ENCODE measurements at places on chromosomes 12 and 14. TPM values are rescaled to one million over a fixed set of nuclear protein-coding genes. Genes with fewer than 3 reads are reported as not detected.

Gene ARHGAP9
- total RNA-seq: not detected

Gene DHRS2
- 0.87 TPM for total RNA-seq

Gene NR1H4
- total RNA-seq: not detected

Gene OR11G2
- not detected for total RNA-seq

Gene FAM222A
- total RNA-seq: 0.22 TPM

Gene TUBA1B
- total RNA-seq: 613 TPM

Gene LMO3
- total RNA-seq: under 0.01 TPM

Gene CNTN1
- total RNA-seq: not detected

DNA sequence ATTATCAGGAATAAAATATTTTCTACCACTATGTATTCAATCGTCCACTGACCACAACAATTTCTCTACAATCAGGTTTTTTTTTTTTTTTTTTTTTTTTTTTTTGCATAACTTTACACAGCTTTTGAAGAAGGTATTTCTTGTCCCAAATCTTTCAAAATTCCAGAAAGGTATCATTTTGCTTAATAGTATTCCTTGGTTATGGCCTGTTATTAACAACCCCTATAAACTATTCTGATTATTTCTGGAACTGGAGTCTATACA is 145.3 kb downstream of the ALX1 start:
- no peak for DNase-seq

GRCh38 chr12:117513353-117513752 is 151.9 kb upstream of the NOS1 start:
- no peak for DNase-seq

- peak; percentile 19 for DNase-seq
Measured at GRCh38 chr12:12715459-12716150, 1.6 kb upstream of the CDKN1B start.

GRCh38 chr12:32834122-32834521 is 62.5 kb downstream of the PKP2 start:
- no peak for DNase-seq

GRCh38 chr12:130698106-130698505 is 18.0 kb downstream of the RIMBP2 start:
- DNase-seq: no peak

DNA sequence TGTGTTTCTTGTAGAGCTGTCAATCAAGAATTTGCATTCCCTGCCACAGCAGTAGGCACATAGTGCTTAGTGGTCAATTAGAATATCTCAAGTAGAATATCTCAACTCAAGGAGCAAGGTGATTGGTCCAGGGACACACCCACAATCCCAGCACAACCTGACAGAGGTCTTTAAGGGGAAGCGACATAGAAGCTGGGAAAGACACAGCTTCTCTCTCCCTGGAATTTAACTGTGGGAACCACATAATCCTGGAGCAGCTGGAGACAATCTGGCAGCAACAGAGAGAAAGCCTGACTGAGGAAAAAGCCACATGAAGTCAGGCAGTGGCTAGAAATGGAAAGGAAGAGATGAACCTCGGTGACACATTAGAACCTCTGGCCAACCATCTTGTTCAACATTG is 85.7 kb upstream of the LMO3 start:
- no peak for DNase-seq

- no peak for DNase-seq
Measured at GRCh38 chr14:105366386-105367074, 31.8 kb upstream of the TEX22 start.

- DNase-seq: no peak
Measured at GRCh38 chr14:59134307-59134706, 54.2 kb upstream of the DAAM1 start.

GRCh38 chr12:104486943-104487819 is 30.4 kb downstream of the CHST11 start:
- DNase-seq: no peak

GRCh38 chr12:104466709-104467345 is 10.1 kb downstream of the CHST11 start:
- DNase-seq: no peak

DNA sequence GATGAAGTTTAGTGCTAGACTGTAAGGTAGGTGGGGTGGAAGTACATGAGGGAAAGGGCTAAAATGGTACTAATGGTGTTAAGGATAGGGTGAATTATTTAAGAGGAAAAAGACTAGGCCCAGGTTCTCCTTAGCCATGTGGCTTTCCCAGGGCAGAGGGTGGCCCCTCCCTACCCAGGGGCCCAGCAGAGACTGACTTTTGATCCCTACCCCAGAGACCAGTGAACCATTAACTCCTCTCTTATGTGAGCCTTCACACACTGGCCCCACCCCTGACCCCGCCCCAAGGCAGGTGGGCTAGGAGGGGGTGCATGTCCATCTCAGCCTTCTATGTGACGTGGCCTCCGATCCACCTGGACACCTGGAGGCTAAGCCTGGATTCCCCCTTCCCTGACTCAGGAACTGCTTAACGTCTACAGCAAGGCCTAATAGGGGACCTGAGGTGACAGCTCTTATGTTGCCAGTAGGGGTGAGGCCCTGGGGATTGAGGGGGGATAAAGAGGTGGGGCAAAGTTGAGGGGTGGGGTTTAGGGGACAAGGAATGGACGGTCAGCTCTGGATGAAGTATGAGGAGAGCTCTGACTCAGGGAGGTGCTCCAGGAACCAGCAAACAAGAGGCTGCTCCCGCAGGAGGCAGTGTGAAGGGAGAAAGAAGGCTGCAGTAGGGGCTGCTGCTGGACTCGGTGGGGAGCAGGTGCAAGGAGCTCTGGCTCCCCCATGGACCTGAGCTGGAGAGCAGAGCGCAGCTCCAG is 757 bp downstream of the SLC39A5 start:
- DNase-seq: no peak

- no peak for DNase-seq
Measured at GRCh38 chr14:73258845-73259611, 21.7 kb downstream of the PAPLN start.

DNA sequence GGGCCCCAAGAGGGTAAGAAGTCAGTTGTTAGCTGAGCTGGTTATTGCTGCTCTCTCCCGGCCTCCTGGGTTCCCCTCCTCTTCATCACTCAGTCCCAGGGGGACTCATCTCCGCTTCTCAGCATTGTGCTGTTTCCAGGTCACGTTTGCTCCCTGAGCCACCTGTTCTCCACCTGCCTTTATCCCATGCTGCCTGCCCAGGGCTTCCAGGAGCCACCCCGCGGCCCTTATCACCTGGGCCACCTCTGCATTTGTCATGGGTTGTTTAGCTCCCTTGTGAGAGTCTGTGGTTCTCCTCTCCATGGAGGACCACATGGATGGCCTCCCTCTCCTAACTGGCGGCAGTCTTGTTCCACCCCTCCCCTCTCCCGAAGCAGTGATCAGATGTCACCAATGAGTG is 36.0 kb downstream of the SYNDIG1L start:
- no peak for DNase-seq

DNA sequence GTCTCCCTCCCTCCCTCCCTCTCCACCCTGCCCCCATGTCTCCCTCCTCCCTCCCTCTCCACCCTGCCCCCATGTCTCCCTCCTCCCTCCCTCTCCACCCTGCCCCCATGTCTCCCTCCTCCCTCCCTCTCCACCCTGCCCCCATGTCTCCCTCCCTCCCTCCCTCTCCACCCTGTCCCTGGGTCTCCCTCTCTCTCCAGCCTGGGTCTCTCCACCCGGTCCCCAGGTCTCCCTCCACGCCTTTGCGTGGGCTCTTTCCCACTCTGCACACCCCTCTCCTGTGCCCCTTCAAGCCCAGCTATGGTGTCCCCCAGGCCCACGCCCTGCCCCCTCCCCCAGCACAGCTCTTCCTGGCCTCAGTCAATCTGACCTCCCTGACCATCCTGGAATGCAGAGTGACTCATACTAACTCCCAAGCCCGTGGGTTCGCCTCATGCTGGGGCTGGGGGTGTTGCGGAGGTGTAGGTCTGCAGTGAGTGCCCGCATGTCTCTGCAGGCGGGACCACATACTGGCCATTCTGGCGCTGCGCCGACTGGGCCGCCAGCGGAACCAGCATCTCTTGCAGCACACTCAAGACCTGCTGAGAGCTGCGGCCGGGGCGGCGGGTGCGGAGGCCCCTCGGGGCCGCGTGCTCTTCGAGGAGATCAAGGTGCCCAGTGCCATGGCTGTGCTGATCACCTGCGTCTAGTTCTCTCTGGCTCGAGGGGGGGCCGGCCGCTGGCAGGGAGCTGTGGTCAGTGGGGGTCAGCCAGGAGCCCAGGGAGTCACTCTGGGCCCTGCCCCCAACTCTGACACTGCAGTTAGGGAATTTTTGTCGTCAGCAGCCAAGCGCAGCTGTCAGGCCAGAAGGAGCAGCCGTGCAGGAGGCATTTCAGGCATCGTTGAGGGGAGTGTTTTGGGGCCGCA is 13.5 kb upstream of the TNFAIP2 start:
- peak; percentile 75 for DNase-seq

DNA sequence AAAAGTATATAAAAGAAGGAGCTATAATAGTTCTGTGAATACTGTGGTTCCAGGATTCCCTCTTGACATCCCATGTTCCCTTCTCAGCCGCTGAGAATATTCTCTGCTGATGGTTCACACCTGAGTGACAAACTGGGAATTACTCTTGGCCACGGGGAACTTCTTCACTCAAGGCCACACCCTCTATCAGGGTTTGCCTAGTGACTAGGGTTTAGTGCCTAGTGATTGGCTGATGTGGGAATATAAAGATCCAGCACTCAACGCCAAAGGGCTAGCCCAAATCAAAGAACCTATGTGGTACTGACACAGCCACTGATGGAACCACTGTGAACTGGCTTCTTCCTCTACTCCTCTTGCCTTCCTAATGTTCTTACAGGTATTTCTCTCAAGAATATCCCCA is 248.4 kb downstream of the ASCL1 start:
- no peak for DNase-seq

DNA sequence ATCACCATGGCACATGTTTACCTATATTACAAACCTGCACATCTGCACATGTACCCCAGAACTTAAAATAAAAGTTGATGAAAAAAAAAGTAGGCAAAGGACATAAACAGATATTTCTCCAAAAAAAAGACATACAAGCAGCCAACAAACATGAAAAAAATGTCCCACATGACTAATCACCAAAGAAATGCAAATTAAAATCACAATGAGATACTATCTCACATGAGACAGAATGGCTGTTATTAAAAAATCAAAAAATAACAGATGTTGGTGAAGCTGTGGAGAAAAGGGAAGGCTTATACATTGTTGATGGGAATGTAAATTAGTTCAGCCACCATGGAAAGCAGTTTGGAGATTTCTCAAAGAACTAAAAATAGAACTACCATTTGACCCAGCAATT is 68.0 kb upstream of the FAR2 start:
- DNase-seq: no peak

GRCh38 chr14:92039063-92039718 is 668 bp downstream of the TRIP11 start:
- DNase-seq: peak; percentile 74

GRCh38 chr12:118120579-118121363 is 15.2 kb upstream of the PEBP1 start:
- peak; percentile 71 for DNase-seq

DNA sequence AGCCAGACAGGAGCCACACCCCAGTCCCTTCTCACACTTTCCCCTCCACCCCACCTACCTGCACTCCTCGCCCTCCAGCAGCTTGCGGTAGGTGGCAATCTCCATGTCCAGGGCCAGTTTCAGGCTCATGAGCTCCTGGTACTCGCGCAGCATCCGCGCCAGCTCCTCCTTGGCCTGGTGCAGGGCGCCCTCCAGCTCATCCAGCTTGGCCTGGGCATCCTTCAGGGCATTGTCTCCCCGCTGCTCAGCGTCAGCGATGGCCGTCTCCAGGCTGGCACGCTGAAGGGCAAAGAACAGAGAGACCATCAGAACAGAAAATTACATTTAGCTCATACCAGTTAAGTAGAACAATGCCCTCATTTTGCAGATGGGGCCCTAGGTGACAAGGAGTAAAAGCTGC is 5.5 kb downstream of the KRT74 start:
- no peak for DNase-seq

DNA sequence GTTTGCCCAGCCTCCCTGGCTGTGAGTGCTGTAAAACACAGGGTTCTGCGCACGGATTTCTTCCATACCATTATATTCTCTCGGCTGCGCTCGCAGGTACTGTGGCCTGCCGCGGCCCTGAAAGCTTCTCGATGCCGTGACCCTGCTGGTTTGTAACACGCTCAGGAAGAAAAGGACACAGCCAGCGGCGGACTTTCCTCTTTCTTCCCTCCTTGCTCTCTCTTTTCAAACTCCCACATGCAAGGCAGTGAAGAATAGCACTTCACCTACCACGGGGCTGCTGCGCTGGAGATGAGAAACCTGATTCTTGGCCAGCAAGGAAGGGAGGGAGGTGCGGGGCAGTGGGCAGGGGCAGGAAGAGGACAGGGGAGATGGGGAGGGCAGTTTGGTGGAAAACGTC is 130.2 kb downstream of the RBM19 start:
- DNase-seq: no peak

DNA sequence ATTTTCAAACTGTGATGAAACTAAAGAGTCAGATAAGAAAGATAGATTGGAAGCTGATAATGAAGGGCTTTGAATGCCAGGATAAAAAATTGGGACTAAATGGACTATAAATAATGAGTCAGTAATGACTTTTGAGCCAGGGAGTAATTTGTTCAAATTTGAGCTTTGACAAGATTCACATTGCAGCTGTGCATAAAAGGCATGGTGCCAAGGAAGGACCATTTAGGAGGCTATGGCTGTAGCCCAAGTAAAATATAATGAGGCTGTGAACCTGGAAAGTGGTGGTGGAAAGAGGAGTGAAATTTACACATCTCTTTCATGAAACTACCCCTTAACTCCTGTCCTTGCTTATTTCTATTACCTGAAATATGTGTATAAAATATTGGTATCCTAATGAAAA is 218.5 kb downstream of the SLC6A15 start:
- no peak for DNase-seq

- DNase-seq: no peak
Measured at GRCh38 chr12:43406801-43407200, 145.2 kb downstream of the ADAMTS20 start.

Measured in lung microvascular endothelial cell (primary cell).